ENCODE measurements at places on chromosomes 1 and 21.

DNA sequence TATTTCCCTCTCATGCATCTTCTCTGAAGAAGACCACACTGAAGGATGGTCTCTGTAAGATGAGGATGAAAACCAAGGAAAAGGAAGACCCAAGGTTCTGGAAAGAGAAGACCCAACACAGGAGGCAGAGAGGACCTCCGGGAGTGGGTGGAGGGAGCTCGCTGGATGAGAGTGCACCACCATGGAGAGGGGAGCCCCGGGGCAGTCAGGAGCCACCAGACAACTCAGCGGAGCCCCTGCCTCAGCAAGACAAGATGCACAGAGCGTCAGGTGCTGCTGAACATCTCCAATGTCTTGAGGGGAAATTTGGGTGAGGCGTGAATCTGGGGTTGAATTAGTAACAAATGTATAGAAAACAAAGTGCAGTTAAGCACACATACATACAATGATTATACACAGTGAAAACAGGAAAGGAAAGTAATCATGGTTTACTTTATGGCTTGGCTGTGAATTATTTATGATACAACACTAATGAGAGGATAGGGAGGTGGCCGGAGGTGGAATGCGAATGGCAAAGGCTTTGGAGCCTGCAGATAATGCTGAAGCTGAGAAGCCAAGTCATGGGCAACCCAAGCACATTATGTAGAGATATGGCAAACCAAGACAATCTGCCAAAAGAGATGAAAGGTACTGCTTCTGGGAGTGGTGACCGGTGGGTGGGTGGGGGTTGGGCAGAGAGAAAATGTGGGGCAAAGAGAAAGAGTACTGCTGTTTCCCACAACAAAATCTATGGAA, 80.4 kb upstream of the EDN2 start:
- no peak for DNase-seq

- DNase-seq, result no peak
Observed at GRCh38 chr21:22260274-22260673, 1262.1 kb downstream of the NCAM2 start.

GRCh38 chr1:101003012-101003650, 22.5 kb downstream of the DPH5 start:
- no peak for DNase-seq

DNA sequence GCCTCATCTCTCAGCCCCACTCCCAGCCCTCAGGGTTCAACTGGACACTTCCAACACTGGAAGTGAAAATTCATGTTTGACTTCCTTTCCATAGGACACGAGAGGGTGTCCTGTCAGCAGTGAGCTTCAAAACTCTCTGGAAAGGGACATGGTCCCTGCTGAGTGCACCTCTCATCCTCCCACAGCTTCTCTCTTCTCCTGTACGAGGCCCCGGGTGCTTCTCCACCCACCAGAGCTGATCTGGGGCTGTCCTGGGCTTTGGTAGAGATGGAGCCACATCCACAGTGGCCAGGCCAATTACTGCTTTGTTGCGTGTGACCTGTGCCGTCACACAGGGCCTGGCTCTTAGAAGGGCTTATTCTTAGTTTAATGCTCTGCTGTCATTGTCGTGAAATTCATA, 182.3 kb downstream of the RRAGC start:
- DNase-seq, result no peak

DNA sequence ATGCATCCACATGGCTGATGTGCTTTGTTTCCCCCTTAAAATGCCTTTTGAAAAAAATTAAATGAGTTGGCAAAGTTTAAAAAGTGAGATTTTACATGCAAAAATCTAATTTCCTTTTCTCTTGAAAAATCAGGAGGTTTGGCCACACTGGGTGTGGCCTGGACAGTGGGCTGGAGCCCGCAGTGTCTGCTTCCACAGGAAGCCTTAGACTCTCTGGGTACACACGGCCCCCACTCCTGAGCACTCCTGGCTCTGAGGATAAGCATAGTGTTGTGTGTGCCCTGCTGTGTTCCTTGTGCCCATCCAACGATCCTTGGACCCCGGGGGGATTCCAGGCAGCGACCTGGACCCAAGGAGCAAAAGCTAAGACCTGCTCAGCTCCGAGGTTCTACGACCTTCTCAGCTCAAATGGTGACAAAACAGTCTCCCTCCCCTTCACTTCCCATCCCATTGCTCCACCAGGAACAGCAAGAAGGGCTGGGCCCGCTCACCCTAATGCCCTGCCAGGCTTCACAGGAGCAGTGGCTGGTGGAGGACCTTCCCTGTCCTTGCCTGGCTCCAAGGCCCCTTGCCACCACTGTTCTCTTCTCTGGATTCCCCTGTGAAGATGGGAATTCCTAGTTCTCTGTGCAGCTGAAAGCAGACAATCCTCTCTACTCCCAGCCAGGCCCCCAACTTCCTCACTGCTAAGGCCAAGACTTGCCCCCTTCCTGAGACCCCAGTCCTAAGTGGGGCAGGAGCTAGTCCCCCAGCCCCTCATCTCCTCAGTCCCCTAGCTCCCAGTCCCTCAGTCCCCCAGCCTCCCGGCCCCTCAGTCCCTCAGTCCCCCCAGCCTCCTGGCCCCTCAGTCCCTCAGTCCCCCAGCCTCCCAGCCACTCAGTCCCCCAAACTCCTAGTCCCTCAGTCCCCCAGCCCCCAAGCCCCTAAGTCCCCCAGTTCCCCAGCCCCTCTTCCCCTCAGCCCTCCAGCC, 395.8 kb downstream of the PTPRU start:
- DNase-seq, result no peak

DNA sequence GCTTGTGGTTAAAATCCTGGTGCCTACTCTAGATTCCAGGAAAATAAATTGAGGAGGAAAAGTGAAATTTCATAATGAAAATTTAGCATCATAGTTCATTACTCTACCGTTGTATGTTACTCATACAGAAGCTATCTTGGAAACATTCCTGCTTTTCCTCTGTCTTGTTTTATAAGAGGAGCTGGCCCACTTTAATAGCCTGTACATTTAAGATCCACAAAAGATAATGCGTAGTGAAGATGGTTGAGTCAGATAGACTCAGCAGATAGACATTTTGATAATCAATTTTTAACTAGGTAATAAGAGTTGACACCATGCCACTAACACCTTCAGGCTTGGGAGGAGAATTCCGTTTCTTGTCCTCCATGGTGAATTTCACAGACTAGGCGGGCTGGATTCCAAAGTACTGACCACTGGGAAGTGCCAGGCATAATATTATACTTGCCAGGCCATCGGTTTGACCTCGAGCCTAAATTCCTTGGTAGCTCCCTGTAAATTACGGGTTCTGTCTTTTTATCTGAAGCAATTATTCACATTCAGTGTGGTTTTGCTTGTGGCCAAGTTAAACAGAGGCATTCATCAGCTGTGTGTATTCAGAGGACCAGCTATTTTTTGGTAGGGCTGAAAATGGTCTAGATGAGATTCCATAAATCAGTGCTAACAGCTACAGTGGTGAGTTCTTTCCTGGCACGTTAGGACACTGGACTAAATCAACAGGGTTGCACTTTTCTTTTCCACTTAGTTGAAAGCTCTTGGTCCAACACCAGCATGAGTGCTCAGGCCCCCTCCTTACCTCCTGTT, 111.9 kb upstream of the KAZN start:
- DNase-seq, result no peak

DNA sequence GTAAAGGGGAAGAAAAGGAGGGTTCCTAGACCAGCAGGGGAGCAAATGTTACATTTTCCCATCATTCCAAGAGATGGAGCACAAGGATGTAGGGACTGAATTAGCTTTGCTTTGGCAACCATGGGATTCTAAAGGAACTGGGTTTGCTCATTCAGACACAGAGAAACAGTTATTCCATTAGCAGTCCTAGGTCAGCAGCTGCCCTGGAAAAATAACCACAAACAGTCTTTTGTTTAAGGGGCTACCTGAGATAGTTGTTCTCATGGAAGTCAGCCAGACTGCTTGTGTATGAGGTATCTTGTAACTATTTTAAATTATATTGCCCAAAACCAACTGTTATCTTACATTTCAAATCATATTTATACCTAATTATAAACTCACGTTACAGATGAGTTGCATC, 58.4 kb upstream of the VCAM1 start:
- no peak for DNase-seq

DNA sequence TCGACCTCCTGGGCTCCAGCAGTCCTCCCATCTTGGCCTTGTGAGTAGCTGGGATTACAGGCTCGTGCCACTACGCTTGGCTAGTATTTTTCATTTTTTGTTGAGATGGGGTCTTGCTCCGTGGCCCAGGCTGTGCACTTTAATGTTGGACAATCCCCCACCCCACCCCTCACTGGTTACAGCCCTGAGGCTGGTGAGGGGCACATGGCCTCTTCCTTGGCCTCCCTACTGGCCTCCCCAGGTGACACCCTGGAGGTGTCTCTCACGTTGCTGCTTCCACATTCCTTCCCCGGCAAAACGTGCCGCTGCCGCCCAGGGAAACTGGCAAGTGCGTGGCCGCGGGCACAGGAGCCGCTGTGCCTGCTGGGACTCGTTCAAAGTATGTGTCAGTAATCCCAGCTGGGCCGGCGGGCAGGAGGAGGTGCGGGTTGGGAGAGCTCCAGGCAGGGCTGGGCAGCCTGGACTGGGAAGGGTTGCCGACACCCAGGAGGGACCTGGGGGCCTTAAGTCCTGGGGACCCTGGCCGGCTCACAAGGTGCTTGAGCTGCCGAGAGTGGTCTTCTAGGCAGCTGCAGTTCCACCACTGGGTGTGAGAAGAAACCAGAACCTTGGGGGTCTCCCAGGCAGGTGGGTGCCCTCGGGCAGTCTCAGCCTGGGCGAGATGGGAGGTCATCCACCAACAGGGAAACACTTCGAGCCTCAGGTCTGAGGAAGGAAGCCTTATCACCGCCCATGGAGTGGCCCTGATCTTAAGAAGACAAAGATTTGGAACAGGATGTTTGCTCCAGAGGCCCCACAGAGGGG, 6.5 kb downstream of the WNT3A start:
- no peak for DNase-seq

- DNase-seq, result no peak
Observed at GRCh38 chr1:115181231-115181630, 91.9 kb upstream of the TSPAN2 start.

GRCh38 chr1:157111396-157112165, 12.0 kb upstream of the ETV3L start:
- no peak for DNase-seq

- DNase-seq, result no peak
Observed at GRCh38 chr1:56065729-56066128, 513.6 kb downstream of the PLPP3 start.

GRCh38 chr1:55535724-55536544, 320.8 kb upstream of the USP24 start:
- DNase-seq, result no peak

GRCh38 chr1:151508833-151509232, 2.4 kb upstream of the CGN start:
- DNase-seq, result no peak

- no peak for DNase-seq
Observed at GRCh38 chr1:119093721-119094120, 46.7 kb downstream of the WARS2 start.

GRCh38 chr1:200550367-200550766, 70.2 kb downstream of the KIF14 start:
- no peak for DNase-seq

- DNase-seq, result no peak
Observed at GRCh38 chr1:214966346-214966745, 116.2 kb upstream of the KCNK2 start.

DNA sequence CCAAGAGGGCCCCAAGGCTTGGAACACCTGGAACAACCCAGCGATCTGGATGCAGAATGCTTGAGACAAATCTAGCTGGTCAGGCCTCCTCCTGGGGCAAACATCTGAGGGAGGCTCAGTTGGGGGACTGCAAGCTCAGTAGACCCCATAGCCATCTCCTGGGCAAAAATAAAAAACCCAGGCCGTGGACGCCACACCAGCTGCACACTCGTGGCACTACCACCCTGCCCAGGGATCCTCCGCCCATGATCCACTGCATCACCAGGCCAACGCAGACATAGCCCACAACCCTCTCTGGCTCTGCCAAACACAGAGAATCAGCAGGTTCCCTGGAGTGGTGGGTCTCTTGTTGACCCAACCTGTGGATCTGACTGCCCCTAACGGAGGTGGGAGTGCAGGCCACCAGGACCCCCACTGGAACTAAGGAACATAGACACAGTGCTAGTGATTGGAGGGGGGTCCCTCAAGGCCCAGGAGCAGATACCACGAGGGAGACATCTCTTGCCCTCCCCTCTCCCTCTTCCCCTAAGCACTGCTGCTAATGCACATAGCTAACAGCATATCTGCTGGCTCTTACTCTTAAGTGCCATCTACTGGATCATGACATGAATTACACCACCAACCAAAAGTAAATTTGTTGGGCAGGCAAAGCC, 147.2 kb downstream of the CHD1L start:
- no peak for DNase-seq

GRCh38 chr1:170618421-170618820, 45.5 kb upstream of the PRRX1 start:
- no peak for DNase-seq

- no peak for DNase-seq
Observed at GRCh38 chr21:29218749-29219148, 80.0 kb upstream of the BACH1 start.

DNA sequence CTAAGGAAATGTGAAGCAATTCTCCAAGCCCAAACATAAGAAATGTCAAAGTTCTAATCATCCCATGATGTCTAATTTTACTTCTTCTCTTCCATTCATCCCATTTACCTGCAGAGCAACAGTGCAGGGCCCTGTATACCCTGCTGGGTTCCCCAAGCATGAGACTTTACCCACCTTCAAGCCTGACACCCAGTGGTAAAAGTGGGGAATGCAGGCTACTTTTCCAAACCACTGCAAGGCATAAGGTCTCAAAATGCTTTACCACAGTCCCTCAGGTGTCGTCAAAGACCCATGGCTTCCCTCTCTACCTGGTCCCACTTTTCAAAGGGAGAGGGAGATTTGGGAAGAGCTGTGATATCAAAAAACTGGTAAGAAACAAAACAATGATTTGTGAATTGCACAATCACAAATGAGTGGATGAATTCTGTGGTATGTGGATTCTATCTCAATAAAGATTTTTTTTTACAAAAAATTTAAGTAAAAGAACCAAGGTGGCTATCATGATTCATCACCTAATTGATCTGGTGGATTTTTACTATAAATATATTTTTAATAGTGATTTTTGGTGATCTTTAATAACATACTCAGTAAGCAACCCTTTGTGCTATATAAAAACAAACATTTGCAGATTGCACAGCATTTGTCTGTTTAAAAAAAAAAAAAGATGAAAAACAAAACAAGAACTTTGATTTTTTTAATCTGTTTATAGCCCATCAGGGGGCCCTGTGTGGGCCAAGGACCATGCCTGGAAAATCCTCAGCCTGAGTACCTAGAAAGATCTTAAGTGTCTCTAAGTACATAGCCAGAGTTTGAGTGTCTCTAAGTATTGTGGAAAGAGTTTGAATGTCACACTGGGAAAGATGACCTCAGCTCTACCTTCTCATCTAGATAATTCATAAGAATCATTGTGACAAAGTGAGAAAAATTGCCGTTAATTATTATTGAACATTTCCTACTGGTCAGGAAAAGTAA, 73.1 kb upstream of the GJB5 start:
- DNase-seq, result peak; percentile 56

DNA sequence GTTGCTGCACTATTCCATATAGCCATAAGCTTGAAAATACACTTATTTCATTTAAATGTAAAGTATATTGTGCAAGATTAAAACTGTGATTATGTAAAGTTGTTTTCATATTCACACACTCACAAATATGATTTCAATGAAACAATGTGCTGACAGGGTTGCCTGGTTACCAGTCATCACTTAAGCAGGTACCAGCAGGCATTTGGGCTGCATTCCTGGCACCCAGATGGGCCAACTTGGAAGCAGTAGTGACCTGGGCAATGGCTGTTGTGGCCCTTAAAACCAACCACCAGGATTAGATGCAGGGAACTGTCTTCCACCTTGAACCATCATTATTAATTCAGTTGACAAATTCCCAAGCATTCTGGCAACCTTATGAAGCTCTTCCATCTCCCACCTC, 45.0 kb upstream of the RASAL2 start:
- no peak for DNase-seq

Measured in stimulated activated CD4-positive, alpha-beta T cell treated with anti-CD3 and anti-CD28 coated beads, Interleukin-2, amount 100 ng/mL, for 48 hours (primary cell).